Left cardiac atrium (tissue), 4 donors: ENCODE measurements at places on chromosomes 6 and 20.
A peak's percentile ranks its signal among the peaks of the same experiment; 100 is the strongest.

DNA sequence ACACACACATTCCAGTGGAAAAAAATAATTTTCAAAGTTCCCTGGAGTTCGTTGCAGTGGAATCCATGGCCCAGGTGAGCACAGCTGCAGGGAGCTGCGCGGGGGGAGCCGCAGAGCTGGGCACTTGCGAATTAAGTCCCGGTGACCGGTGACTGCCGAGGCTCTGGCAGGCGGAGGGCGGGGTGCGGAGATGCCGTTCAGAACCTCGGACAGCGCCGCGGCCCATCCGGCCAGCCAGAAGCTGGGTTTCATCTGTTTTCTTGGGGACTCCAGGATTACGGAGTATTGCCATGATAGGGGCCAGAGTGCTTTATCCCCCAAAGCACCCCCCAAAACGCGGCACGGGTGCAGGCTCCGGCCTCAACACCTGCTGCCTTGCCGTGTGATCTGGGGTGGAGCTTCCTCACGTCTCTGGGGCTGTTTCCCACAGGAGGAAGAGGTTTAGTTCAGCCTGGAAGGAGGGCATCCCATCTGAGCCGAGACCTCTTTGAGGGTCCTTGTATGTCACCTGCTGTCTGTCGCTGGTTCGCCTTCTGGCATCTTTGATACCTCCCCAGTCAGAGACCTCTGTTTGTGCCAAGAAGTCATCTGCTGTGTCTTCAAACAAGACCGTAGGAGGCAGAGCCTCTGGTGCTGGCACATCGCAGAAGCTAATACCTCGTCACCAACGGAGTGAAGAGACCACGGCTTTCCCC lies 99.4 kb downstream of the YTHDF1 start:
- peak; percentile 30 for DNase-seq

DNA sequence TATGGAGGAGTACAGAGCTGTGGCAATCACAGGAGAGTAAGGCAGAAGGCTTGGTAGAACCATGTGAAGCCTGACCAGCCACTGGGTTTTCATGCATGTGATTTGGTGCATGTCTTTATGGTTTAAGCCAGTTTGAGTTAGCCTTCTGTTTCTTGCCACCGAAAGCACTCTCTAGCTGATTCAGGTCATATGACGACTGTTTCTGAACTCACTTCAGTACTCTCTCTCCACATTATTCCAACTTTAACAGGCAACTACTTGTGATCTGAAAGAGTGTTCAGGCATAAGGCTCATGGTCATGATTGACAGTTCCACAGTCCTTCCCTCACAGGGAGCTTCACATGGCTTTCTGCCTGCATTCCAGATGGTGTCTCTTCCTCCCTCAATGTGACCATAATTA lies 63.3 kb upstream of the TAB2 start:
- no peak for DNase-seq

GRCh38 chr6:123962508-123962907 lies 158.8 kb downstream of the NKAIN2 start:
- no peak for DNase-seq

DNA sequence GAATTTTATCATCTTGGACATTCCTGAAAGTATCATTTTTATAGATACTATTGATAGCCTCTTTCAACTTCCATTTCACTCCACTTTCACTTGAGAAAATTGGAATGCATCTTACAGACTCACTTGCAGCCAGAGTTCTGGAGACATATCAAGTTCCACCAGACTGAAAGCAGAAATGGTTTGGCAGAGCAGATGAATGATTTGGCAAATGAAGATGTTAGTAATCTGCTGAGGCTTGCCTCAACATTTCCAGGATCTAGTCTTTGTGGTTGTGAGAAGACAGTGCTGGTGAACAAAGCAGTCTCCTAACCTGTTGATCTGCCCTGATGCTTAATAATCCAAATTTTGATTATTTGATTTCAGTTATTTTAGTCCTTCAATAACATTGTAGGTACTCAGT lies 202.6 kb downstream of the TRDN start:
- no peak for DNase-seq

- DNase-seq, result no peak
These were observed 12.6 kb downstream of the TUBB2B start for GRCh38 chr6:3214898-3215297.
